ENCODE measurements at places on chromosomes 1 and 21. TPM values are rescaled to one million over a fixed set of nuclear protein-coding genes. Genes with fewer than 3 reads are reported as not detected.

SERPINC1 gene
- total RNA-seq = not detected

TIE1 gene
- total RNA-seq = 0.08 TPM

MFAP2 gene
- total RNA-seq = 1.4 TPM

HEYL gene
- total RNA-seq = not detected

FCER1A gene
- not detected for total RNA-seq

BMP8A gene
- total RNA-seq = not detected

TENT5C gene
- 0.67 TPM for total RNA-seq

ST6GALNAC5 gene
- 2.1 TPM for total RNA-seq

THEMIS2 gene
- total RNA-seq = 66.1 TPM

NES gene
- 97.4 TPM for total RNA-seq

AKT3 gene
- total RNA-seq = 29.3 TPM

REN gene
- total RNA-seq = not detected

MACF1 gene
- total RNA-seq = 77.9 TPM

C1orf116 gene
- total RNA-seq = 0.50 TPM

EDN2 gene
- not detected for total RNA-seq

CXADR gene
- total RNA-seq = 25.9 TPM

ATP6V1G3 gene
- total RNA-seq = not detected

GJB3 gene
- total RNA-seq = not detected

WDTC1 gene
- 9.0 TPM for total RNA-seq

PRMT6 gene
- total RNA-seq = 12.2 TPM

KRTAP15-1 gene
- total RNA-seq = not detected

PHC2 gene
- total RNA-seq = 61.7 TPM

OR10K2 gene
- total RNA-seq = not detected

RIPPLY3 gene
- not detected for total RNA-seq

MTARC2 gene
- 1.2 TPM for total RNA-seq

LCE3E gene
- total RNA-seq = not detected

NBPF20 gene
- total RNA-seq = 2.8 TPM

KIF26B gene
- 1.4 TPM for total RNA-seq

LCE2C gene
- total RNA-seq = not detected

FAM177B gene
- total RNA-seq = not detected

SPRR3 gene
- total RNA-seq = not detected

FYB2 gene
- total RNA-seq = not detected

EPHB2 gene
- total RNA-seq = 0.67 TPM

TRIM17 gene
- not detected for total RNA-seq

MKNK1 gene
- 14.5 TPM for total RNA-seq

SH2D1B gene
- total RNA-seq = not detected

MOV10 gene
- 29.1 TPM for total RNA-seq

KDF1 gene
- total RNA-seq = not detected

URB1 gene
- 34.2 TPM for total RNA-seq

SELL gene
- total RNA-seq = not detected

KCNQ4 gene
- total RNA-seq = 0.11 TPM

FALEC gene
- not detected for total RNA-seq

IRF6 gene
- total RNA-seq = not detected

HSF2BP gene
- total RNA-seq = 0.40 TPM

TPTE gene
- total RNA-seq = 0.26 TPM

CNR2 gene
- not detected for total RNA-seq

CELA3B gene
- not detected for total RNA-seq
